ENCODE measurements at places on chromosomes 2 and 18.
A peak's percentile ranks its signal among the peaks of the same experiment; 100 is the strongest.

DNA sequence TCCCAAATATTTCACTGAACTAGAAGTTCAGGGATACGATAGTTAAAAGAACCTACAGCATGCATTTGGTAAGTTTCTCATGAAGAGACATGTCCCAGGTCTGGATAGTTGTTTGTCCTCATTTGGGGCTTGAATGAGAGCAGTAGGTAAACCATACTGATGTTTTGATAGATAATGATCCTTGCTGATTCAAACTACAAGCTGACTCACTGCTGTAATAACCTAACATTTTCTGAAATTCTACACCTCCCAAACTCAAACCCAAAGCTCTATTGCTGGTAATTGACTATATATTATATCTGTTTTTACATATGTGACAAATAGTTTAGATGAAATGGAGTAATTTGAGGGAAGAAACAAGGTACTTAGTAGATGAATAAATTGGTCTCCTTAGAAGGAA lies 154.1 kb upstream of the BOD1L2 start:
- no peak for DNase-seq

- no peak for DNase-seq
Measured at GRCh38 chr18:29753379-29753778, 1289.2 kb downstream of the DSC3 start.

DNA sequence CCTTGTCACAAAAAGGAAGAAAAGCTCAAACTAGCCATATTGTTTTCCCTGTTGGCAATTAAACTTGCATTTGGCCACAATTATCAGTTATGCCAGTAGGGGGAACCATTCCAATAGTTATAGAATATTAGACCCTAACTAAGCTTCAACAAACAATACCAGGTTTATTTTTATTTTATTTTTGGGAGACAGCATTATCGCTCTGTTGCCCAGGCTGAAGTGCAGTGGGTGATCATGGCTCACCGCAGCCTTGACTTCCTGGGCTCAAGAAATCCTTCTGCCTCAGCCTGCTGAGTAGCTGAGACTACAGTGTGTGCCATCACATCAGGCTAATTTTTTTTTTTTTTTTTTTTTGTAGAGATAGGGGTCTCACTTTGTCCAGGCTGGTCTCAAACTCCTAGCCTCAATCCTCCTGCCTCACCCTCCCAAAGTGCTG lies 102.1 kb downstream of the ATAD2B start:
- DNase-seq, result peak; percentile 69

GRCh38 chr2:48356701-48357325 lies 173.1 kb upstream of the STON1 start:
- DNase-seq, result peak; percentile 73

DNA sequence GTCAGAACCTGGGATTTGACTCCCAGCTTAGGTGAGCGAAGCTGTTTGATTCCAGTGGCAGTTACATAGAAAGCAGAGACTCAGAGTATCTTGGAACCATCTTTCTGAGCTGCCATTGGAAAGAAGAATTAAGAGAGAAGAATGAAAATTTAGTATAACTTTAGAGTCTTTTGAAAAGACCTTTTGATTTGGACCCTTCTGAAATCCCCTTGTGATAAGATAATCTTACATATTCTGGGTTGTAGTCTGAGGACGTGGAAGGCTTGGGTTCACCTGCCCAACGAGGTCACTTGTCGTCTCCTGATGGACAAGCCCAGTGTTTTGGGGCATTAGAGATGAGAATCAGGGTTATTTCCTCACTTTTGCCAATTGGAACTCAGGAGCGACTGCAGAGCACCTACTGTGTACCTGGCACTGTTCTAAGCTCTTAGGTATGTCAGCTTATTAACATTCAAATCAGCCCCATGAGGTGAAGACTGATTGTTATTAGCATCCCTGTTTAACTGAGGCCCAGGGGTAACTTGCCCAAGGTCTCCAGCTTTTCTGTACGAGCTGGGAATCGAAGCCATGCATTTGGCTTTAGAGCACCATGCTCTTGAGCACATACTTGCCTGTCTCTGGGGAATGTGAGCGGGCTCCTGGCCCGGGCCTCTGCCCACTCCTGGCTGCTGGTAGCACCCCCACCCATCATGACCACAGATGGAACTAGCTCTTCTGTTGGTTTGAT lies 2.9 kb downstream of the HK2 start:
- DNase-seq, result no peak

GRCh38 chr18:47846431-47846830 lies 84.0 kb downstream of the SMAD2 start:
- no peak for DNase-seq

DNA sequence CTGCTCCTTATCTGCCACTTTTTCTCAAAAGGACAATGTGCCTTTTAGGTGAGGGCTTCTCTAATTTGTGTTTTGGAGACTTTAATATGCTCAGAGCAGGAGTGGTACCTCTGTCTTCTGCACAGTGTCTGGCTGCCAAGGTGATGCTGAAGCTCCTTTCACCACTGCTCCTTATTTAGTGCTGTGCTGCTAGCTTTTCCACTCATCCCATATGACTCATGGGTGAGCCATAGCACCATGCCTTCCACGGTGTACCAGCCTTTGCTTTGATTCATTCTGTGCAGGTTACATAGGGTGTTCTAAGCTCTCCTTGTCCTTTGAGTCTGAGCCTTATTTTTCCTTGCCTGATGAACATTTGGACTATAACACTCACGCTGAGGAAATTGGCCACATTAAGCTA lies 202.4 kb downstream of the ARL6IP6 start:
- DNase-seq, result no peak

GRCh38 chr18:13800505-13801259 lies 23.3 kb upstream of the MC5R start:
- no peak for DNase-seq

- DNase-seq, result no peak
Measured at GRCh38 chr2:187986390-187987105, 305.1 kb upstream of the GULP1 start.

GRCh38 chr2:146908776-146909175 lies 936.1 kb upstream of the ACVR2A start:
- DNase-seq, result no peak

DNA sequence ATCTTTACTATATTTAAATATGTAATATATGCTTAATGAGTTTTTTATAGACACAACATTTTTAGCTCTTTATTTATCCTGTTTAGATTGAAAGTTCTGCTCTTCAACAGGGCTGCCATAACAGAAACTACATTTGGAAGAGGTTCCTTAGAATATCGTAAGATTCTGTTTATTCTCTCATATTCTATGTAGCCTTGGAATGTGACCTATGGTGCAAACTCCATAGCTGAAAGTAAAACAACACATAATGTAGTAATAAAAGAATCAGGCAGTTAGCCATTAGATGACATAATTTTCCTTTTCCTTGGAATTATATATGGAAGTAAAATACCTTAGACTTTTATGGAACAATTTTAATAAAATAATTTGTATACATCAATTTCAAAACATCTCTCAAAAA lies 91.3 kb downstream of the ZNF804A start:
- no peak for DNase-seq

DNA sequence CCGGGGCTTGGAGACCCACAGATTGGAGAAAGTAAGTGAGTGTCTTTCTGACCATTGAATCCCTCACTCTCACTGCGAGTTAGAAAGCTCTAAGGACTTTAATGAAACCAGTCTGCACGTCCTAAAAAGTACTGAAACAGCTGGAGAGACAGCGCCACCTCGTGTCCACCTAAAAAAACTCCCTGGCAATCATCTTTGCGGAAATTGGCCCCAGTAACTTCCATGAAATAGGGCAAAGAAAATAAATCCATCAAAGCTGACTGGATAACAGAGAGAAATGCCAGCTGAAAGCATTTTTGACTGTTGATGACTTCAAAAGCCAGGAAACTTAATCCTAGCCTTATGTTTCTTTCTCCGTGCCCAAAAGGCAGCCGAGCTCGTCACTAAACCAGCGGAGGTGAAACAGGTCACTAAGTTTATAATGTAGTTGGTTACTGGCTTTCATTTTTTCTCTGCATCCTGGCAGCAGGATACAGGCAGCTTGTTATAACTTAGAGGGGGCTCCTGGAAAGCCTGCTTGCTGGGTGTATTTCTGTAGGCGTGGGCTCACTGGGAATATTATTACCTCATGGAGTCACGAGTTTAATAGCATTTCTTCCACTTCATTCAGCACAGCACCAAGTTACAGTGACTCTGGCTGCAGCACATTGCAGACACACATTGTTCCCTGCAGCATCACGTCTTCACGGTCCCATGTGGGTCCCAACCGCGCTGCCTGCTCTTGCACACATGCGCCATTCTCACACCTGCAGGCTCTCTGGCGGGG lies 266.5 kb downstream of the HRH4 start:
- DNase-seq, result peak; percentile 78

GRCh38 chr2:17971531-17972125 lies 93.2 kb downstream of the KCNS3 start:
- DNase-seq, result no peak

DNA sequence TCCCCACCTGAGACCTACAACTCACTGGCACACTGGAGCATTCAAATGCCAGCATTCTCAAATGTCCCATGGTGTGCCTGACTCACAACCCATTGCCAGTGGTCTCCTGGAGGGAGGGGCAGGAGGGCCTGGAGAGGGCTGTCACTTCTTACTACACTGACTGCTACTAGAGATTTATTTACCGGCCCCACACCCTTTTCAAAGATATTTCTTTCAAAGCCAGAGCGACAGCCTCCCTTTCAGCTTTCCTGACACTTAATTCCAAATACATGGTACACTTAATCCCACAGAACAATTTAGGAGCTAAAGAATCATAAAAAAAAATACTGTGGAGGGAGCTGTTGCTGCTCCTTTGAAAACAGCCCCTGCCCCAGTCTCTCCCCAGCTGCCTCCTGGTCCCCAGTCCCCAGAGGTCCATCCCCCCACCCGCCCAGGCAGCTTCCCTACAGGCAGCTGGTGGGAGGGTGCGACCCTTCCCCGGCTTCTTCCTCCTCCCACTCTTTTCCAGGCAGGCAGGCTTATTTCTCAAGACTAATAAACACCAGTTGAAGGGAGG lies 129.1 kb upstream of the SMAD2 start:
- no peak for DNase-seq

DNA sequence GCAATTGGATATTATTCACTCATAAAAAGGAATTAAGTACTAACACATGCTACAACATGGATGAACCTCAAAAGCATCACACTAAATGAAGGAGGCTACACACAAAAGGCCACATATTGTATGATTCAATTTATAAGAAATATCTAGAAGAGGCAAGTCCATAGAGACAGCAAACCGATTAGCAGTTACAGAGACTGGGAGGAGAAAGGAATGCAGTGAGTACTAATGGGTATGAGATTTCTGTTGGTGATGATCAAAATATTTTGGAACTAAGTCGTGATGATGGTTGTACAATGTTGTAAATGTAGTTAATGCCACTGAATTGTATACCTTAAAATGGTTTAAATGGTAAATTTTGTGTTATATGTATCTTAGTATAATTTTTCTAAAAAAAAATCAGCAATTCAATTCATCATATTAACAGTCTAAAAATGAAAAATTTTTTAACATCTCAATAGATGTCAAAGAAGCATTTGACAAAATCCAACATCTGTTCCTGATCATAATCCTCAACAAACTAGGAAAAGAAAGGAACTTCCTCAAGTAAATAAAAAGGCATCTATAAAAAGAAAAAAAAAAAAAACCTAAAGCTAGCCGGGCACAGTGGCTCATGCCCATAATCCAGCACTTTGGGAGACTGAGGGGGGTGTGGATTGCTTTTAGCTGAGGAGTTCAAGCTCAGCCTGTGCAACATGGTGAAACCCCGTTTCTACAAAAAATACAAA lies 98.1 kb downstream of the TGIF1 start:
- DNase-seq, result no peak

- DNase-seq, result no peak
Measured at GRCh38 chr2:161713706-161714105, 89.5 kb downstream of the SLC4A10 start.

DNA sequence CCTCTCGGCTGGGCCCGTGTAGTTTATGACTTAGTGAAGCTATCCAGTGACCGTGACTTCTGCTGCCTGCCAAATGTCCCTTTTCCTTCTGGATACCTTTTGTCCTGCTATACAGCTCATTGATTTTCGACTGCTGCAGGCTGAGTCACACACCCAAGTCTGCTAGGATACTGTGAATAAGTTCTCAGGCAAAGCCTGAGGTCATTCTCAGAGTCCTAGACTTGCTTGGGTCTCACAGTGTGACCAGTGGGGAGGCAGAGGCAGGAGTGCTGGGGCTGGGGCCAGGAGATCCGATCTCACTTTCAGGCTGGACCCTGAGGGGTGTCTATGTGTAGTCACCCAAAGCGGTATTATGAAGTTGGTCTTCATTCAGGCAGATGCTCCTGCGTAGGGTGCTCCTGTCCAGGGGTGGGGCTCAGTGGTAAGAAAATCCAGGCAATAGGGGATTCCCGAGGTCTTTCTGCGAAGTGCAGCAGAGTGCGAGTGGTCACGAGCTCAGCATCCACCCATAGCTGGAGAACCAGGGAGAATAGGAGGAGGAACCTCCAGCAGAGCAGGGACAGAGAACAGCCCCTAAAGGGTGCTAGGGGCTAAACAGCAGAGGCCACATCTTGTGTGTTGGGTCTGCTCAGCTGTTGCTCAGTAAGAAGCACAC lies 268.6 kb upstream of the NCKAP5 start:
- DNase-seq, result no peak

- DNase-seq, result peak; percentile 48
Measured at GRCh38 chr2:181465676-181466375, 8.6 kb downstream of the ITGA4 start.

- DNase-seq, result no peak
Measured at GRCh38 chr18:10847408-10847790, 302.0 kb downstream of the PIEZO2 start.

GRCh38 chr18:75384144-75384543 lies 43.4 kb downstream of the SMIM21 start:
- no peak for DNase-seq

DNA sequence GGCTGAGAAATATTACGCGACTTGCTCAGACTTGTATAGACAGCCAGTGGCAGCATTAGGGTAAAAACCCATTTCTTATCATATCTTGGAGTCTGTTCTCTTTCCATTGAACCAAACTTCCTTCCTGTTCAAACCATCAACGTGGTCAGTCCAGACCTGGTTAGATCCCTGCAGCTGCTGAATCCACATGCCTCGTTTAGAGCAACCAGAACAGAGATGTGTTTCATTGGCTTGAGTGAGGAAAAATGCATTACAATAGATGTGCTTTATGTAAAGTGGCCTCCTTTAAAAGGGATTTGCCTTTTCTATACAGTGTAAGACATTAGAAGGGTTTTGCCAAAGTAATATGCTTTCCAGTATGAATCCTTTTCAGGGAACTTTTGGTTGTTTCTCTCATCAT lies 232.4 kb downstream of the MEIS1 start:
- DNase-seq, result no peak

- DNase-seq, result no peak
Measured at GRCh38 chr2:38185012-38185491, 109.1 kb upstream of the CYP1B1 start.

GRCh38 chr18:74980669-74981068 lies 228.3 kb downstream of the PTGR3 start:
- DNase-seq, result no peak

GRCh38 chr18:65821911-65822310 lies 71.1 kb downstream of the CDH7 start:
- DNase-seq, result no peak

DNA sequence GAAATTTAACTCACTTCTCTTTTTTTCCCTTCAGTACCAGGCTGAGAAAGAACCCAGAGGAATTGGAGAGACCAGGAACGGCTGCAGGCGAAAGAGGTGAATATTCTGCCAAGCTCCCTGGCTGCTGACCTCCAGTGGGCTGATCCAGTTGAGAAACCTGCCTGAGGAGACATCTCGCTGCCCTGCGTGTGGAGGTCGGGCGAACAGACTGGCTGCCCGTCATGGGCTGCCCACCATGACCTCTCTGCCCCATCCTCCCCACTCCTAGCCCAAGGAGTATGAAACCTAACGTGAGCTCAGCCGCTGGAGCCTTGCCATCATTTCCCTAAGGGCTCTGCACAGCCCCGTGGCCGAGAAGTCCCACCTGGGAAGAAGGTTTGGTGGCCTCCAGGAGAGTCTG lies 148.8 kb upstream of the SALL3 start:
- DNase-seq, result no peak
